ENCODE measurements at places on chromosomes 5 and 9.
A peak's percentile ranks its signal among the peaks of the same experiment; 100 is the strongest.

DNA sequence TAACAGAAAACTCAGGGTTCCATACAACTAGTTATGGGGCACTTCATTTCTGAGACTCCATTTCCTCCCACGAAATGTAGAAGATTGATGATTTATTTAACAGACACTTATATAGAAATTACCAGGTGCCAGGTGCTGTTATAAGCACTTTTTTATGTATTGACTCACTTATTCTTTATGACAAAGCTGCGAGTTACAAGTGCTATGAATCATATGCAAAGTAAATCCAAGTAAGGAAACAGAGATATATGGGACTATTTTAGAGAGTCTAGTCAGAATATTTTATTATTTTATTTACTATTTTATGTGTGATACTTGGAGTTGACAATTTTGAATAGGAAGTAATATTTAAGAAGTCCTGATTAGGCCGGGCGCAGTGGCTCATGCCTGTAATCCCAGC lies 822.8 kb upstream of the C9orf72 start:
- no peak for DNase-seq

- DNase-seq, result no peak
These were observed 19.8 kb downstream of the CD274 start for GRCh38 chr9:5470122-5470521.

DNA sequence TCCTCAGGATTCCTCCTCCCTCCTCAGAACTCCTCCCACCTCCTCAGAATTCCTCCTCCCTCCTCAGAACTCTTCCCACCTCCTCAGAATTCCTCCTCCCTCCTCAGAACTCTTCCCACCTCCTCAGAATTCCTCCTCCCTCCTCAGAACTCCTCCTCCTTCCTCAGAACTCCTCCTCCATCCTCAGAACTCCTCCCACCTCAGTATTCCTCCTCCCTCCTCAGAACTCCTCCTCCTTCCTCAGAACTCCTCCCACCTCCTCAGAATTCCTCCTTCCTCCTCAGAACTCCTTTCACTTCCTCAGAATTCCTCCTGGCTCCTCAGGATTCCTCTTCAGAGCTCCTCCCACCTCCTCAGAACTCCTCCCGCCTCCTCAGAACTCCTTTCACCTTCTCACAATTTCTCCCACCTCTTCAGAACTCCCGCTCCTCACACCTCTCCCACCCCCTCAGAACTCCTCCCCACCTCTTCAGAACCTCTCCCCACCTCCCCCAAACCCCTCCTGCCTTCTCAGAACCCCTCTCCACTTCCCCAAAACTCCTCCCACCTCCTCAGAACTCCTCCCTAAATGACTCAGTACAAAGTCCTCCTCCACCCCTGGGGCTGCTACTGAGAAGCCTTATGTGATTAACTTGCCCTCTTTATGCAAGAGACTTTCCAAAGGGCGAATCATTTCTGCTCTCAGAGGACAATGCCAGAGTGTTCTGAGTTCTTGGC lies 23.2 kb downstream of the SLC46A2 start:
- peak; percentile 83 for DNase-seq

- peak; percentile 87 for DNase-seq
These were observed 77.0 kb upstream of the ZFAND5 start for GRCh38 chr9:72441848-72442607.

DNA sequence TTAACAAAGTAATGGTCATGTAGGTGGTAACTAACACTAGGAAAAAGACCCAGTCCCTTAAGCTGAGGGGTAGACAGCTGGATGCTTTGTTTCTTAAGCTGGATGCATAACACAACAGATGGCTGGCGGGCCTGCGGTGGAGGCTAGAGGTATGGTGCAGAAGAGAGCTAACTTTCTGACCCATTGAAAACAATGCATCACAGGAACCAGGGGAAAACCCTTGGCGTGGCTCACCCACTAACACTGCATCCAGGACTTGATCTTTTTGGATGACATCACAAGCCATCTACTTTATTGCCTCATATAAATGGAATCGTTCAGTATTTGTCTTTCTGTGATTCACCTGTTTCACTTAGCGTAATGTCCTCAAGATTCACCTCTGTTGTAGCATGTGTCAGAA lies 138.7 kb downstream of the AUH start:
- no peak for DNase-seq

DNA sequence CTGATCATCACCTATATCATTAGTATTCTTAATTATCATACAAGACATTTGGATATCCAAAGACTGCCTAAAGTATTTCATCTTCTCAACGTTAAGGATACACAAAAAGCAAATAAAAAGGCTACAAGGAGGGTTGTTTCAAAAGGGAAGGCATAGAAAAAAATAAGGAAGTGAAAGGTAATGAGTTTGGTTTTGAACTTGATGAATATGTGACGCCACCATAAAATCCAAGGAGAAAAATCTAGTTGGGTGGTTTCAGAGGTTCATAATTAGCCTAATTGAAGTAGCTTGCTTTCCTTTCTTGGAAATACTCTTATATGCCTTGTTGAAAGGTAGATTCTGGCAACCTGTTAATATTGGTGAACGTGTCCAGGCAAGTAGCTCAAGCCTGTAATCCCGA lies 96.1 kb upstream of the SGCD start:
- no peak for DNase-seq

- peak; percentile 34 for DNase-seq
These were observed 2.0 kb downstream of the RNF44 start for GRCh38 chr5:176535101-176535663.

- DNase-seq, result no peak
These were observed 24.0 kb downstream of the ENC1 start for GRCh38 chr5:74616236-74617146.

DNA sequence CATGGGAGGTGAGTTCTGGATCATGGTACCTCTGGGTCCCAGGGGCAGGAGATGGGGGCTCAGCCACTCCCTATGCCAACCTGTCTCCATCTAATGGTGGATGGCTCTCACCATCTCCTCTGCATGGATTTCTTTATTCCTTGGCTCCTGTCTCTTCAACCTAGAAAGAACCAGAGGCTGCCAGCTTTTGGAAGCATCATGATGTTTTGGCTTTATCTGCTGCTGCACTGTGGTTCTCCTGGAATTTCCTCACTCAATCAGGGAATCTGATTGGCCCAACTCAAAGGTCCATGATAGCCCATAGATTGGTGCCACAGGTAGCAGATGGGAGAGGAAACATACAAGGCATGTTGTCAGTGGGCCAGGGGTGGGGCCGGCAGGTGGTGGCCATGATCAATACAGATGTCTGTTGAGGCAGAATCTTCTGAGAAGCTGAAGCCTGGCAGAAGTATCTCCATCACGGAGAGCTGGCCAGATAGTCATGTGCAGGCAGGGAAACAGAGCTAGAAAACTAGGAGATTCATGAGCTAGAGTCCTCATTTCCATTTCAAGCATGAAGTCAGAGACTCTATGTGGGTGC lies 158.2 kb downstream of the MACROH2A1 start:
- DNase-seq, result no peak

GRCh38 chr5:10607023-10607665 lies 43.3 kb downstream of the ANKRD33B start:
- no peak for DNase-seq

- no peak for DNase-seq
These were observed 3.4 kb downstream of the RAPGEF1 start for GRCh38 chr9:131736431-131736830.

DNA sequence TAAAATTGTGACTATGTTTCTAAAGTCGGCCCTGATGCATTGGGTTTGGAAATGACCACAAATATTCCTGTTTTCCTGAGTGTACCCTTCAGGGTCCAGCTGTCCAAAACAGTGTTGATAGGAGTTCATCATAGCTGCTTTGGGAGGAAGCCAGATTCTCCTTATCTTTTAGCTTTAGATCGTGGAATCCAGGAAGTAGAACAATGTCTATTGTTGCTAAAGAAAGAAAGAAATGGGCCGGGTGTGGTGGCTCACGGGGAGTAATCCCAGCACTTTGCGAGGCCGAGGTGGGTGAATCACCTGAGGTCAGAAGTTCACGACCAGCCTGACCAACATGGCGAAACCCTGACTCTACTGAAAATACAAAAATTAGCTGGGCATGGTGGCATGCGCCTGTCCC lies 9.5 kb downstream of the CAVIN4 start:
- no peak for DNase-seq

GRCh38 chr5:120088412-120088811 lies 375.7 kb upstream of the PRR16 start:
- no peak for DNase-seq

- DNase-seq, result no peak
These were observed at the start of gene PRLR for GRCh38 chr5:35230038-35230611. Gene PRLR, minus strand, starts transcription at chr5:35230487. Its CDS starts 140,867 bp downstream, at chr5:35089620.

DNA sequence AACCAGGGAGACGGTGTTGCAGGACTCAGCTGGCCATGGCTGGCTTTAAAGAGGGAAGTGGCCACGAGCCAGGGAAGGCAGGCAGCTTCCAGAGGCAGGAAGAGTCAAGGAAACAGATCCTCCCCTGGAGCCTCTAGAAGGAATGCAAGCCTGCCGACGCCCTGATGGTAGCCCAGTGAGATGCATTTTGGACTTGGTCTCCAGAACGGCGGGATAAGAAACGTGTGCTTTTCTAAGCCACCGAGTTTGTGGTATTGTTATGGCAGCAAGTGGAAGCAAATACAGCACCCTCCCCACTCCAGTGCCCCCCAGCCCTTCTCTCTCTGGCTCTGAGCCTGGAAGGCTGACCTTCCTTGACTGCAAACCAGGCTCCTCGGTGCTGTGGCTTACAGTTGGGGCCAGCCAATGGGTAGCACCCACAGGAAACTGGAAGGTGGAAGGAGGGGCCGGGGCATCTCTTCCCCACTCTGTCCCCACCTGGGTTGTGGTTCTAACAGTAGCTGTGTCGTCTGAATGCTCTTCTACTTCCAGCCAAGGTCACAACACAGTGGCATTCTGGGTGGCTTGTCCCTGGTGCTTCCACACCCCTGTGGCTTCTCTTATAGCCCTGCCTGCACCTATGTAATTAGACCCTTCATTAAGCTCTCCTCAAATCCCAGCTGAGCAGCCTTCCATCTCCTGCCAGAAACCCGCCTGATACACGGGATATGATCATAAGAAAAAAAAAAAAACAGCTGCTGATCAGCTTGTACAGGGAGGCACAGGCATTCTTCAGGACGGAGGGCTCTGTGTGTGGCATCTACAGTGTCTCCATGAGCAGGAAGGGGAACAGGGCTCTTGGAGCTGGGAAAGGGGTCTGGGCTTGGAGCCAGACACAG lies 29.9 kb upstream of the UNC5A start:
- no peak for DNase-seq

- DNase-seq, result no peak
These were observed 109.3 kb upstream of the SPDL1 start for GRCh38 chr5:169474226-169474625.

- no peak for DNase-seq
These were observed 19.8 kb downstream of the TTC23L start for GRCh38 chr5:34858790-34859189.

DNA sequence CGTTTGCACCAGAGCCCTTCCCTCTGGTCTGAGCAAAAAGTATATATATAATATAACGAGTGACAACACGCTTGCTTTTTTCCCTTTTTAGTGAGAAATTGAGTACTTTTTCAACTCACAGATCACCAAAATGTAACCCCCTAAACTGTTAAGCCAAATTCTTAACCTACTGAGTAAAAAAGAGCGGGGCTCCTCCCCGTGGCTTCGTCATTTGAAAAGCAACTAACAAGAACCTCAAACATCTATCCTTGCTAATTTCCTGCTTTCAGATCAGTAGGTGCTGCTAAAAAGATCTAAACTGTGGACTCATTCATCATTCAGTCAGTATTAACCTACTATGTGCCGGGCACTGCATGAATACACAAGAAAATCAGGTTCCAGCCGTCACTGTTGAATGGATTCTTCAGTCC lies 1.0 kb upstream of the PTBP3 start:
- DNase-seq, result peak; percentile 31

DNA sequence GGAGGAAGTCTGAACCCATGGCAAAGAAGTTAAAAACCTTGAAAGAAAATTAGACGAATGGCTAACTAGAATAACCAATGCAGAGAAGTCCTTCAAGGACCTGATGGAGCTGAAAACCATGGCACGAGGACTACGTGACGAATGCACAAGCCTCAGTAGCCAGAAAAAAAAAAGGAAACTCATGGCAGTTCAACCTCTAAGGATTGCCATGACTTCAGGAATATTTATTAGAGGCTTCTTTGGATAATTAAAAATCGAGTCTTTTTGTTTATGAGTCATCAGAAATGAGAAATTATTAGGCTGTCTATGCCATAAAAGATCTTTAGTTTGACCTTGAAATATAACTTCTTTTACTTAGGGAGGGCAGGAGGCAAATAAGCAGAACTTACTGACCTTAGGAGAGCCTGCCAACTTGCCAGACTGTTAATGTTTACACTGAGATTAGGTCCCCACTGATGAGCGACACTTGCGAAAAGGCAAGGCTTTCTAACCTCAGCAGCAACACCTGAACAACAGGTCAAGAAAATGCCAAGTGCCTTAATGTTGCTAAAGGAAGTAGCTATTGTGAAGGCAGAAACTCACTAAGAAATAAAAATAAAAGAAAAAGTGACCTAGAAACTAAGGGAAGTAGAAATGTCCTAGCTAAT lies 55.2 kb upstream of the TUSC1 start:
- no peak for DNase-seq

GRCh38 chr9:26888271-26888670 lies 4.3 kb downstream of the CAAP1 start:
- DNase-seq, result no peak

DNA sequence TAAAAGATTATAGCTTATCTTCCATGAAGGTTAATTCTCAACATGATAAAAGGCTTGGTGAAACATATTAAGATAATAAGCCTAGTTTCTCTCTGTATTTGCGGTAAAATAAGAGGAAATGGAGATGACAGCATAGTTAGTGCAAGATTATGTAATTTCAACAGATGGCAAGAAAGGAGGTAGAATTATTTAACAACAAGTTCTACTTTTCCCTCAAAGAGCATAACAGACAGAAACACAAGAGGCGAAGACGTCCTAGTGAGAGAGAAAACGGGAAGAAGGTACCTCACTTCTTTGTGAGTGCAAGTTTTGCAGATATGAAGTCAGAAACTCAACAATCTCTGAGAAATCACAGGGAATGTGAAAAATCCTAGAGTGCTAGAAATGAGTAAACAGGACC lies 144.8 kb upstream of the ADCY2 start:
- DNase-seq, result no peak

DNA sequence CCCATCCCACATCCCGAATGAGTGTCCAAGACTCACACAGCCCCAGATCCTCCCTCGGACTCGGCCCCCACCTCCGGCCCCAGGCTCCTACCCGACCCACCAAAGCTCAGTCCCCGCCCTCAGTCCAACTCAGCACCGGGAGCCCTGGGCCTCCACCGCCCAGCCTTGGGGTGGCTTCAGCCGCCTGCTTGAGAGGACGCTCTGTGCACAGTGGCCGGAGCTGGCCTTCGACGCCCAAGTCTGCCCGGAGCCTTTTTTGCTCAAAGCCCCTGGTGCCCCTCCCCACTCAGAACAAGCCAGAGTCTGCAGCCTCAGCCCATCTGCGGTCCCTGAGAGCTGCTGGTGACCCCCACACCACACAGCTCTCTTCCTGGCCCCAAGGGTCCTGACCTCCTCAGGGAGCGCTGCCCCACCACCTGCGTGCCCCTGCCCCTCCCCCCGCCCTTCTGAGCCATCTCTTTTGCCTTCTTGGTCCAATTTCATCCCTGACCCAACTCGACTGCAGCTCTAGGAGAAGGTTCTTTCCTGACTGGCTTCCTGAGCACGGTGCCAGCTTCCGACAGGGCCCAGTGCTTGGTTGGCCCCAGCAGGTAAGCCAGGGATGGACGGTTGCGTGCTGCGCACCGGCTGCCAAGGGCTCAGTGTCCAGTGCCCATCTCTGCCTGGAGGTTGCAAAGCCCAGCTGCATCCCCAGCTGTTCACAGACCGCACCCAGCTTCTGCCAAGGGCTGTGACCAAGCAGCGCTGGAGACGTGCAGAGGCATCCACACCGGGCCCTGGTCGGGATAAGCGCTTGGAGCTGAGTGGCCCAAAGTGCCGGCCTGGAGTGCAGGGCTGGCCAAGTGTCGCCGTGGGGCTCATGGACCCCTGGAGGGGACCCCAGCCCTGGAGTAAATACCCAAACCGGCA lies 27.7 kb upstream of the NSMF start:
- DNase-seq, result no peak
